ENCODE measurements at places on chromosomes 6 and 20.

DNA sequence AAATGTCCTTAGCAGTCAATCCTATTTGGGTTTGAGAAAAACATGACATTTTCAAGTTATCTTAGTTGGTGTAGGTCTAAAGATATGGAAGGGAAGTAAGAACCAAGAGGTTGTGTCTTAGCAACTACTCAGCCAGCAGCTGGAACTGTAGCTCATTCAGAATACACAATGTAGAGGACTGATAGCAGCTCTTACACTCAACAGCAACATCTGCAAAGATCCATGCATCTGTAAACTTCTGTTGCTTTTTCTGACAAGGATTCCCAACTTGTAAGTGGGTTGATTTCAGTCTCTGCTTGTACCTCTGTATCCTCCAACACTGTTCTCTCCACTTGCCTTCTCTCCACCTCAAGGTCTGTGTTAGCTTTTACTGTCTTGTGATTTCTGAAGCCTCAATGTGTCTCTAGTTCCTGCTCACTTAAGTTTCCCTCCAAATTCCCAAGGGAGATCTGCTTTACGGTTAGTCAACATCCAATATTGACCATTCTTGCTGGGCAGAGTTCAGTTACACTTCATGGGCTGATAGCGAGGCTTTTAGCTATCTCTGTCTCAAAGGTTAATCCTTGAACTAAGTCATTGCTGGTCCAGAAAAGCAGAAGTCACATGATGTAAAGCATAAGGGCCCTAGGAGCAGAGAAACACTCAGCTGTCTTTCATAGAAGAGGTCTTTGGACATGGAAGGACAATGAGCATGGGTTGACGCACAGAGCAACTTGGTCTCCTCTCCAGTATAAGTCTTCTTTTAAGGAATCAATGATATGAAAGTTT lies 71.6 kb upstream of the LGSN start:
- no peak for DNase-seq

DNA sequence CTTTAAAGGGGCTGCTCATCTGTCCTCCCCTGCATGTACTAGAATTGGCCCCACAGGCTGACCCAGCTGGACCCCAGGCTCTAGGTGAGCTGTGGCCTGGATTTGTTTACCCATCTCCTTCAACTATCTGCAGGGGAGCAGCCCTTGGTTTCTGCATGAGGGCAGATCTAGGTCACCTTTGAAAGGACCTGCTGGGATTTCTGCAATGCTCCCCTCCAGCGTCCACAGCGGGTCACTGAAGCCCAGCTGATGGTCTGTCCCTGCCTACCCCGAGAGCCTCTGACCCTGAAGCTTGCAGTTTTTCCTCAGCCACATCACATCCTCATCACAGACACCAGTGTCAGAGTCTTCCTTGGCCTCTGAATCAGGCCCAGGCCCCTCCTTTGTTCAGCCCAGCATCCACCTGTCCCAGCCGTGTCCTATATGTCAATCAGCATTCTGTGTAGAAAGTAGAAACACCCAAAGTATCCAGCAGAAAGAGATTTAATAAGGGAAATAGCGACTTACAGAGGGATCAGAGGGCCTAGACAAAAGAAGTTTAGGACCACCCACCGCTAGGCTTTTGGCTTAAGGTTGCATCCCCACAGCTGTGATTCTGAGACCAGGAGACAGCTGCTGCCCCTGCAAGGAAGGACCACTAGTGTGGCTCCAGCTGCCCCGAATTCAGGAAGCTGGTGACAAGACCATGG lies 243.1 kb downstream of the LRFN2 start:
- no peak for DNase-seq

DNA sequence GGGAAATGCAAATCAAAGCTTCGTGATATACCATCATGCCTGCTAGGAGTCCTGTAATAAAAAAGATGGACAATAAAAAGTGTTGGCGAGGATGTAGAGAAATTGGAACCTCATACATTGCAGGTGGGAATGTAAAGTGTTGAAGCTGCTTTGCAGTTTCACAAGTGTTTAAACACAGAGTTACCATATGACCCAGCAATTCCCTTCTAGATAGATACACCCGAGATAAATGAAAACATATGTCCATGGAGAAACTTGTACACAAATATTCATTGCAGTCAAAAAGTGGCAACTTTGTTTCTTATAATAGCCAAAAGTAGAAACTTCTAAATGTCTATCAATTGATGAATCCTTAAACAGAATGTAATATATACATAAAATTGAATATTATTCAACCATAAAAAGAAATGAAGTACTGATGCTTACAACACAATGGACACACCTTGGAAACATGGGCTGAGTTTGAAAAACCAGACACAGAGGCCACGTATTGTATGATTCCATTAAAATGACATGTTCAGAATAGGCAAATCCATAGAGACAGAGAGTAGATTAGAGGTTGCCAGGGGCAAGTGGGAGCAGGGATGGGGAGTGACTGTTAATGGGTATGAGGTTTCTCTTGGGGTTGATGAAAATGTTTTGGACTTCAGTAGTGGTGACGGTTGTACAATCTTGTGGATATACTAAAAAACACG lies 20.8 kb upstream of the ERVFRD-1 start:
- no peak for DNase-seq

- DNase-seq: no peak
Observed at GRCh38 chr6:133225560-133225959, 15.6 kb upstream of the EYA4 start.

DNA sequence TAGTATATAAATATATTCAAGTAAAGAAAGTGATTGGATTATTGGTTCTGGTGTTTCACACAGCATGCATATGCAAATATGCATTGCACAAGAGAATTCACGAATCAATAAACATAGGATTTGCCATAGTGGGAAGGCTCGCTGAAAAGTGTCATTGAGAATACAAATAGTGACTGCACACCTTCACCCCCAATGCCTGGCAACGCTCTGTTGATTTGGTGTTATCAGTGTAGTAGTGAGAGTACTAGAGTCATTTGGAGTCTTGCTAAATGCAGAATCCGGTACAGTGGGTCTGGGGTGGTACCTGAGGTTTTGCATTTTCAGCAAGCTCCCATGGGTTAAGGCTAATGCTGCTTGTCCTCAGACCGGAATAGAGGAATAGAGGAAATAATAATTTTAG lies 49.7 kb upstream of the NAA20 start:
- DNase-seq: no peak

DNA sequence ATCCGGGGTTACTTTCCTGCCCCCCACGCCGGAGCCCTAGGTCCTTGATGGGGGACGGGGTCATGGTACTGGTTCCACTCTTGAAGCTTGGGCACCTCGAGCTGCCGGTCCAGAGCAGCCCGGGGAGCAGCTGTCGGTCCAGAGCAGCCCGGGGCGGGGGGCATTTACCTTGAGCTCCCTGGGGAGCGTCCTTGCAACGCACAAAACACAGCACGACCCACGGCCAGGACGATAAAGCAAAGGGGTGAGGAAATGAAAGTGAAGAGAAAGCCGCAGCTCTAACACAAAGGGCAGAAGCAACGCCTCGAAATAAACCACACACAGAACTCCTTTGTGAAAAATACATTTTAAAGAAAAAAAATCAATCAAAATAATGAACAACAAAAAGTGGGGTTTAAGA lies 39.1 kb downstream of the KCNQ2 start:
- DNase-seq: no peak

GRCh38 chr20:38579219-38579910 lies 1.6 kb upstream of the ADIG start:
- DNase-seq: no peak

DNA sequence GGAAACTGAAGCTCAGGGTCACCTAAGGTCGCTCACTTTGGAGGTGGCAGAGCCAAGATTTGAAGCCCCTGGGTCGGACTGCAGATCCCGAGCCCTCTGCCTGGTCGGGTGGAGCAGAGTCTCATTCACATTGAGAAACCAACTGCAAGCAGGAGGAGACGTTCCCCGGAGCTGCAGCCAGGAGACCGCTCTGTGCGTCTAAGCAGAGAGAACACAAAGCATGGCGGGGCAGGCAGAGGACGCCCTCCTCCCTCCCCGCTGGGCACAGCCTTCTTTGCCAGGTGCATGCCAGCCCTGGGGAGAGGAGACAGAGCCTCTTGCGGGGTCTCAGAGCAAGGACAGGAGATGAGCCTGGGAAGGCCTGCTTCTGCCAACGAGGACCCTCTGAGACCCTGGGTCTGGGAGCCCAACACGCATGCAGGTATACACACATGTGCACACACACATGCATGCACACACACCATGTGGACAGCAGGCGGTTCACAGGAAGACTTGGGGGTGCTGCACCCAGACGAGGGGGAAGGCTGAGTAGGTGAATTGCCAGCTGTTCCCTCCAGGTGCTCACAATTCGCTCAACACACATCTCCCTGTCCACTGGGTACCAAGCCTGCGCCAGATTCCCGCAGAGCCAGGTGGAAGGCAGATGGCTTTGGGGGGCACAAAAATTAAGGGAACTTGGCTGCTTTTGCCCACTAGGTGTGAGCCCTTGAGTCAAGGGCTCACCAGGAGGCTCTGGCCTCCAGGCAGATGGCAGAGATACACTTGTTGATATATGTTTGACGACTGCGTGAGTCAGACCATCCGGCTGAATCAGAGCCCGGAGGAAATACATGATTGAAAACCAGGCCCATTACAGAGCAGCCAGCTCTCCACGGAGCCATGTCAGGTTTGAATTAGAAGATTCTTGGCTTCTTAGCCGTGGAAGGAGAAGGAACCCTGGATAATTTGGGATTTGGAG lies 5.5 kb upstream of the NTSR1 start:
- DNase-seq: no peak

- DNase-seq: no peak
Observed at GRCh38 chr6:115363379-115363778, 697.3 kb downstream of the FRK start.

DNA sequence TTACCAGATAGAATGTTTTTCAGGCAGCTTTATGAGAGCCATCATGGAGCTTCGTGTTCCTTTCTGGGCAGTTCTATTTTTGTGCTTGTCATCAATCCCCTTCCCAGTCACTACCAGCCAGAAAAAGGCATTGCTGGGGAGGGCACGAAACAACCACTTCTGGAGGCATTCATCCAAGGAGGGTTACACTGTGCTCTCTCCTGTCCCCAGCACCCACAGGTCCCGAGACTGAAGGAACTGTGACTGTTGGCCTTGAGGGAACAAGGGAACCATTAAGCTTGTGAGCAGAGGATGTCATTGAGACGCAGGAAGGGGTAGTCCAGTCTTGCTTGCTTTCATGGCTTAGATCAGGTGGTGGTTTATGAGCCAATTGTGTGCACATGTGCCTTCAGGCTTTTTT lies 20.1 kb upstream of the ENPP5 start:
- DNase-seq: no peak

- DNase-seq: no peak
Observed at GRCh38 chr6:156645097-156645496, 132.1 kb upstream of the ARID1B start.

DNA sequence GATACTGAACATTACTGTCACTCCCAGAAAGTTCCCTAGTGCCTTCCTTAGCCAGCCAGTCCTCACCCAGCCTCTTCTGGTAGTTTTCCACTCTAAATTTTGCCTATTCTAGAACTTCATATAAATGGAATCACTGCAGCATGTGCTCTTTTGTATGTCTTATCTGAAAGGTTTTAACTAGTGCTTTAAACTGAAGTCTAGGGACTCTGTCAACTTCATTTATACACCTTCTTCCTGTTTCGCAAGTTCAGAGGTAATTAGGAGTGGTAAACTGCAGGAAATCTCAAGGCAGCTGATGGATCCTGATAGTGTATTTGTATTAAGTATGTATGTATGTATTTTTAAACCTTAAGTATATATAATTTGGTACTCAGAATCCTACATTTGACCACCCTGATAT lies 94.3 kb downstream of the TCP11 start:
- no peak for DNase-seq

DNA sequence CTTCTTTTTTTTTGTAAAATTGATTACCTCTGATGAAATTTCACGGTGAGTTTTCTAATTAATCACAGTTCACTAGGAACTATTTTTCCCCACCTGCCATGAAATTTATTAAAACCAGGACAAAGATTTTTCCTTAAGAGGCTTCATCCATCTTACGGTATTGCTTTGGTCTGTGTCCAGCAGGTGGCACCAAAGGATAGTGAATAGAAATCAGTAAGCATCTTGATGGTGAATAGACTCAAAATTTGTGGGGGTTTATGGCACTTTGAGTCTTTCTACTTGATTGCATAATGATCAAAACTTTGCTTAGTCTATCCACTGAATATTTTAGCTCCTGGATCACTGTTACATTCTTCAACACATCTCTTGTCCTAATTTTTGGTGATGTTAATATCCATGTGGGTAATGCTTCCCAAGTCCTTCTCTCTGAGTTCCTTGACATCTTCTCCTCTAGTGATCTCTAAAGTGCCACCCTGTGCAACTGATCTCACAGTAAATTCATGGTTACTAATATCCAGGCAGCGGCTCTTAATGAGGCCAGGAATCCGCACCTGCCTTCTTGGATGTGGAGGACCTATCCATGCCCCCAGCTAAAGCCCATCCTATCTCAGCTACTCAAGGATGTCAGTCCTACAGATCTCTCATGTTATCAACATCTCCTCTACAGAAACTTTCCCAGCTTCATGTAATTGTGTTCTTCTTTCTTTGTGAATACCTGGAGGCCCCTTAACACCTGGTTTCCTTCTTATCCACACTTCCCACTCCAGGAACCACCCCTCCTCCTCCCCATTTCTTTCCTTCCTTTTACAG lies 54.5 kb downstream of the STMND1 start:
- peak; percentile 33 for DNase-seq

DNA sequence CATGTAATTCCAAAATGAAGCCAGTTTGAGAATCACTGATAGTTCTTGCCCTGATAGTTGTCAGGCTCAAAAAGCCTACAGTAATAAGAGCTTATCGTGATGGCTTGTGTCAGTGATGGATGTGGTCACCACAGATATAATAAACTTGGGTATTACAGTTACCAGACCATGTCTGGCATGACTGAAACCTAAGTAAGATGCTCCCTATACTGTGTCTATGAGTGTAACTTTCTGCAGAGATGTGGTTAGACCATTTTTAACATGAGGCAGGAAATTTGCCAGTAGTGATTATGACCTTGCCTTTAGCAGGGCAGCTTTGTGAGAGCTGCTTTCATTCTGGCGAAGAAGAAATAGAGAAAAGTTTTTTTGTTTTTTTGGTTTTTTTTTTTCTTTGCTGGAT lies 90.2 kb downstream of the ANKS1A start:
- no peak for DNase-seq

All from frontal cortex (tissue), 4 donors.